ENCODE measurements at places on chromosomes 13 and 19.

DNA sequence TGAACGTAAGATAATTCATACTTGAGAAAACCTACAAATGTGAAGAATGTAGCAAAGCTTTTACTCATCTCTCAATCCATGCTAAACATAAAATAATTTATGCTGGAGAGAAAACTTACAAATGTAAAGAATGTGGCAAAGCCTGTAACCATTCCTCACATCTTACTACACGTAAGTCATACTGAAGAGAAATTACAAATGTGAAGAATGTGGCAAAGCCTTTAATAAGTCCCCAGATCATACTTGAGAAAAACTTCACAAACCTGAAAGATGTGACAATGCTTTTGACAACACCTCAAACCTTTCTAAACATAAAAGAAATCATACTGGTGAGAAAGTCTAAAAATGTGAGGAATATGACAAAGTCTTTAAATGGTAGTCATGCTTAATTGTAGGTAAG is 89.4 kb downstream of the ZNF675 start:
- DNase-seq = no peak

- DNase-seq = no peak
Measured at GRCh38 chr13:30757026-30757742, 21.8 kb downstream of the ALOX5AP start.

DNA sequence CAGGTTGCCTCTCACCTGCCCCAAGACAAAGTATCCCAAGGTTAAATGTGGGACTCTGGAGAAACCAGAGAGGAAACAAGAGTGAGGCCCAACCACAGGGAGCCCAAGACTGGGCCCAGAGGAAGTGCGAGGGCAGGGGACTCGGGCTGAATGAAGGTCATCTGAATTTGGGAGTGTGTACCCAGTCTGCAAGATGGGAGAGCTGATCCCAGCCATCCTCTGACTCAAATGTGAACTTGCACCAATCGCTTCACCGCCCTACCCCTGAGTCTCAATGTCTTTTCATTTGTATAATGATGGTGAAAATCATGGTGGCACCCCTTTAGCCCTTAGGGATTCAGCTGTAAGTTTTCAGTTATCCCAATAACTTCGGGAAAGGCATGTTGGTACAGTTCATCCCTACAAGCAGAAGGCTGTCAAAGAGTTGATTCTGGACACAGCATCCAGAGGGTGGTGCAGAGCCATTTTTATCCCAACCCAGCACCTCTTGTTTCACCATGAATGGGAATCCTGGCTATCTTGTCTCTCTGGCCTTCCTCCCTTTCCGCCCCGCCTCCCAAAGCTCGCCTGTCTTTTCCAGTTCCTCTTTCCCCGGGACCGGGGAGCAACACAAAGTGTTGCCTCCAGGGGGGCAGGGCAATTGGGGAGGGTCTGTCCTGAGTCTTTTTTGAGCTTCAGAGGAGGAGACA is 123.4 kb downstream of the NUFIP1 start:
- DNase-seq = no peak

DNA sequence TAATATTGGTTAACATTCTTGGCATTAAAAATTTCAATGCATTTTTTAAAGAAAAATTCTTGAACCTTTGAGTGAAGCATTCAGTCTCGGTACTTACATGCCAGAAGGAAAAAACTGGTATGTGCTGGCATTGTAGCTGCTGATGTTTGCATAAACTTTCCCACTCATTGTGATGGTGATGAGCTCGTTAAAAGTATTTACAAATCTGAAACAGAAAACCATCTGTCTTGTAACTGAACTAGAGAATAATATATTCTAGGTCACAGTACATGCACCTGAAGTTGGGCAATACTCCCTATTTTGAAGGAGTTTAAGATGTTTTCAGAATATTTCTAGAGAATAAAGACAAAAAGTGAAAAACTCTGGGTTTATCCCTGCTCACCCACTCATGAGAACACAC is 64.1 kb downstream of the SLC15A1 start:
- peak; percentile 20 for DNase-seq

GRCh38 chr19:55544776-55545439 is 435 bp downstream of the SBK3 start:
- no peak for DNase-seq
